Activated naive CD4-positive, alpha-beta T cell (primary cell): ENCODE measurements at places on chromosomes 2 and 18.

GRCh38 chr2:218391202-218391601, 8.5 kb upstream of the CTDSP1 start:
- DNase-seq = no peak

- DNase-seq = no peak
These were observed 93.1 kb downstream of the SLC8A1 start for GRCh38 chr2:40358783-40359182.

GRCh38 chr2:113182471-113183260, 8.9 kb downstream of the PSD4 start:
- no peak for DNase-seq

GRCh38 chr2:179438654-179439053, 174.0 kb upstream of the SESTD1 start:
- DNase-seq = no peak

DNA sequence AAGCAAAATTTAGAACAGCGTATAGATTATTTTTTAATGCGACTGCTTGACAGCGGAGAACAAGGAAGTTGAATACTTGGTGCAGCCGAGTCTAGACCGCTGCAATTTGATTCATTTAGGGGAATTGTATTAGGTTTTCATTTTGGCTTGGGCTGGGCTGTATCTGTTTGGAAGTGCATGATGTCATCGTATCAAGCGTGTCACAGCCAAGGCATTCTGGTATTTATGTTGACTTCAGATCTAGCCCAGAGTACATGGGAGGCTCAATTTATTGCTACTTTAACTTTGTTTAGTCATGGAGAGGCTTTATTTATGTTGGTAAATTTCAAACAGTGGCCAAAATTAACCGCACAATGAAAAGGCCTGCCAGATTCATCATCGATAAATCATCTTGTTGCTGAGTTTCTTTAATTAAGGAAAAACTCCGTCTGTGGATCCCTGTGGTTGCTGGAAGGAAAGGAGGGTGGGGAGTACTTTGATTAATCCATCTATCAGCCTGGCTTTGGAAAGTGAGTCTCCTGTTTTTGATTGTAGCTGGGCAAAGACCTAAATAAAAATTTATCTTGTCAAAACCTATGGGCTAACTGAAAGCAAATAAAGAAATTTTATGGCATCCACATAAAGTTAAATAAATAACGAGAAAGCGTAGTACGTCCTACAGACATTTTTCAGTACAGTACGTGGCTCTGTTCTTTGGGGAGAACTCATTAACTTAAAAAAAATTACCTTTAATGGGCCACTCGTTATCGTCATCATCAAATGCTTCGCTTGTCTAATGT, 230.4 kb upstream of the SPRED2 start:
- no peak for DNase-seq

DNA sequence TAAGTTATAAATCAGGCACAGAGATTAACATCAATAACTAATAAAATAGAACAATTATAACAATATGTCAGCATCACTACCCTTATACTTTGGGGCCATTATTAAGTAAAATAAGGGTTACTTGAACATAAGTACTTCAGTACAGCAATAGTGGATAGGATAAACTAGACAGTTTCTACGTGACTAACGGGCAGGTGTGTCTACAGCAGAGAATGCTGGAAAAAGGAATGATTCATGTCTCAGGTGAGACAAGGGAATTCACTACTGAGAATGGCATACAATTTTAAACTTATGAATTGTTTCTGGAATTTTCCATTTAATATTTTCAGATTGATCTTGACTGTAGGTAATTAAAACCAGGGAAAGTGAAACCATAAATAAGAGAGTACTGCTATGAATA, 5.5 kb downstream of the WDR75 start:
- no peak for DNase-seq

DNA sequence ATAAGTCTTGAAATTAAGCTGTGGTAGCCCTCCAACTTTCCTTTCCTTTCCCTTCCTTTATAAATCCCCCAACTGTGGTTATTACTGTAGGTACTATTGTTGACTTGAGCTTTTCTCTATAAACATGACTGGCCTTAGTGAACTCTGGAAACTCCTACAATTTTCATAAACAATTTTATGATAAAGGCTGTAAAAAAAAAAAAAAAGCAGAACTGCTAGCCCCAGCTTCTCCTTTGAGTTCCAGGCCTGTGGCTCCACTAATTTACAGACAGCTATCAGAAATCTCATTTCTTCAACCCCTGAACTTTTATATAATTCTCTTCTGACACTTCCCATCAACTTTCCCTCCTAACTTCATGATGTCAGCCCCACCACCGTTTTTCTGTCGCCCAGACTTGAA, 174.3 kb downstream of the IKZF2 start:
- no peak for DNase-seq

DNA sequence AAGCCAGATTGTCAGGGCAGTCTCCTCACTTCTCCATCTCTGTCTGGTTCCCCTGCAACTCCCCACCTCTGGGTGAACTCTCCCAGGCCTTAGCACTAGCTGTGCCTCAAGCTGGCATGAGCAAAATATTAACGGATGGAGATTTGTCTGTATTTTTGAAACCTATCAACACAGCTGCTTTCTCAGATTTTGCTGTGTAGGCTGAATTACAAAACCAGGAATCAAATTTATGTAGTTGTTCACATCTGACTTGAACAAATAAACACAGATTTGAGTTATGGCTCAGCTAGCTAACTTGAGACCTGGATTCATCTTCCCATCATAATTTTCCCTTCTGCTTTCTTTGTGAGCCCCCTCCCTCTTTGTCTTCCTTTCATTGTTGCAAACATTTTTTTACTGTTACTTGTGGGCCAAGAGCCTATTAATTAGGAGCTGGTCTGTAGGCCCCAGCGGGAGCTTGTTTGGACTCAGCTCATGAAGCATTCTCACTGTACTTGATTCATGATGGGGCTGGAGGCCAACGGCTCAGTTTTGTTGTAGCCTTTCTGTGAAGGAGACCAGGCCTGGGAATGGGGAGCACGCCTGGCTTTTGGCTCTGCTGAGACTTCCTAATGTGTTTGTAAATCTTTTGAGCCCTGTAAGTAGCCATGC, 164.1 kb upstream of the GATA6 start:
- no peak for DNase-seq

- no peak for DNase-seq
These were observed 1010.0 kb upstream of the CELF4 start for GRCh38 chr18:38575648-38576047.

GRCh38 chr2:79511320-79511951, 1.4 kb upstream of the CTNNA2 start:
- no peak for DNase-seq

GRCh38 chr18:65359479-65359878, 391.3 kb upstream of the CDH7 start:
- no peak for DNase-seq

- no peak for DNase-seq
These were observed 1075.2 kb upstream of the NRXN1 start for GRCh38 chr2:52107124-52107523.

- DNase-seq = no peak
These were observed 9.0 kb downstream of the LRRTM4 start for GRCh38 chr2:77513191-77513590.

- no peak for DNase-seq
These were observed 87.2 kb downstream of the SOWAHC start for GRCh38 chr2:109701362-109701761.

DNA sequence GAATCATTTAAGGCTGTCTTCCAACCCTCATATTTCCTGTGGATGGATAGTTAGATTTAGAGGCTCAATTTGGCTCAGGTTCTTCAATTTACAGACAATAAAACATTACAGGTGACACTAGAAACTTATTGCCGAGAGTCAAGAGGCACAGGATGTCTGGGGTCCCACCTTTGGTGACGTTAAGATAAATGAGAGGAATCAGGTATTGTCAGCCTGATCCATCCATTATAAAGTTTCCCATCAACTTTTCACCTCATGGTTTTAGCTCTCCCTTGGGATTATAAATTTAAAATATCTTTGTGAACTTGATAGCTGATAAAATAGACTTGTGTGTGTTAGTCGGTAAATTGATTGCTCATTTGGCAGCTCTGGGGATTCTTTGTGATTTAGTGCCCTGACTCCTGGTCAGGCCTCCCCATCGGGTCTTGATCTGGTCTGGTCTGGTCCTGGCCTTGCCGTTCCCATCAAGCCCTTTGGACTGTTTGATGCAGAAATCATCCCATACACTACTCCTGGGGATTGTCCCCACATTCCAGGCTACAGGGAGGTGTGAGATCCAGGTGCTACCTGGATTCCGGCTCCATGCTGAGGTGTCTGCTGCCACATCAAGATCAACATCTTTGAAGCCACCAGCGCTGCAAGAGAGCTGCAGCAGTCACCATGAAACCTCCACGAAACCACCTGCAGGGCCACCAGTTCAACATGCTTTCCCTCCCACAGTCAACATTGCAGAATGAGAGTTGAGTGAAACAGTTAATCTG, 130.9 kb downstream of the SH3BP4 start:
- no peak for DNase-seq

DNA sequence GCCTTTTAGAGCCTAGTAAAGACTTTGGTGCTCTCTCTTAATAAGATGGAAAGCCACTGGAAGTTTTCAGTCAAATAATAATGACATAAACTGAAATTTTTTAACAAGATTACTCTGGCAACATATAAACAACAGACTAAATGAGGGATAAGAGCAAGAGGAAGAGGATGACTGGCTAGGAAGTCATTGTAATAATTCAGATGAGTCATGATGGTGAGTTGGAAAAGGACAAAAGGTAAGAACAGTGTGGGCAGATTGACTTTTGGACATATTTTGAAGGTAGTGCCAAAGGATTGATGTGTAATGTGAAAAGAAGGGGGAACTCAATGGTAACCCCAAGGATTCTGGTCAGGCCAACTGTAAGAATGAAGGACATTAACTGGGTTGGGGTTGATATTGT, 310.3 kb downstream of the NOL4 start:
- DNase-seq = no peak

DNA sequence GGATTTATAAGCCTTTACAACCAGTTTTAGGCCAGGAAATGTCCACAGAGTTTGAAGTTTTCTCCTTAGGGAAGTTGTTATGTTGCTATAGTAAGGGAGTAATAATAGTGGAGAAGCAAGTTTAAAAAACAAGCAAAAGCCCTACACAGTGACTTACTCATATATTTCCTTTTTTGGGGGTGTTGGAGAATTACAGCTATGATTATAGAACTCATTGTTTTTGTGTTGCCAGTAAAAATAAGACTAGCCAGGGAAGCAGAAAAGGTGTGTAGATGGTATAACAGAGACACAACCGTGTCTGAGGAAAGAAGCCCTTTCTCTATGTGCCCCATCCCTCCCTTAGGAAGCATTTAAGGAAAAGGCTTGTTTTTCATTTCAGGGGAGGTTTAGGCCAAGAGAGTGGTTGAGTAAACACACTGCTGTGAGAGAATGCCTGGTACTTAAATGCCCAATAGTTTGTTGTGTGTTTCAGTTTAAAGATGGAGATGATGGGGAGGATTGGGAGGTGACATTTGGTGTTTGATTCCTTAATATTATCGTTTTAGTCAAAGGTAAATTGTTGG, 2.3 kb downstream of the VAPA start:
- DNase-seq = no peak

- no peak for DNase-seq
These were observed 8.8 kb downstream of the IAH1 start for GRCh38 chr2:9483107-9483506.

DNA sequence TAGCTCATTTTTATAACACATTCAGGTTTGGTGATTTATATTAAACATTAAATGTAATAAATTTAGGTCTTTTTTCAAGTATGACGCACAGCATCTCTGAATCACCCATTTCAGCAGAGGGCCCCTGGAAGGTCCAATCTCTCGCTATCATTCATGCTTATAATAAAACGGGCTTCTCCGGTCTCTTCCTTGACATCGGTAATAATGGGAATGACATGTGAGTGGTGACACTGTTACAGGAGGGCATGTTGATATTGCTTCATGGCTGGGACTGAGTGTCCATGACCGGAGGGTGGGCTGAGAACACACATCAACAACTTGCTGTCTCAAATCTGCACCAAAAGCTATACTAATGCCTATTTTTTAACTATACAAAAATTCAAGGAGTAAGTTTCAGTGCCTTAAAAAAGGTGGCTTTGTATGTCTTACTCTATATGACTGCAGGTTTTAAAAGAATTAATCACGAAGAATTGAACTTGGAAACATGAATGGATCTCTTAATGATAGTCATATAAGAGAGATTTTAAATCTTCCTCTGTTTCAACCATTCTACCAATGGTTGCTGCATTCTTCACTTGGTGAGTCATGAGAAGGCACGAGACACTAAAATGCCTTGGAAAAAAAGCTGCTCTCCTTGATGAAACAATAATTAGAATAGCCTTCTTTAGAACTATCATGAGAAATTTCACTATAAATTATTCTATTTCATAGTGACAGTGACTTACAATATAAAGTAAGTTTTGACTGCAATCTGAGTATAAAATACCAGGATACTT, 101.9 kb upstream of the NRP2 start:
- DNase-seq = no peak

DNA sequence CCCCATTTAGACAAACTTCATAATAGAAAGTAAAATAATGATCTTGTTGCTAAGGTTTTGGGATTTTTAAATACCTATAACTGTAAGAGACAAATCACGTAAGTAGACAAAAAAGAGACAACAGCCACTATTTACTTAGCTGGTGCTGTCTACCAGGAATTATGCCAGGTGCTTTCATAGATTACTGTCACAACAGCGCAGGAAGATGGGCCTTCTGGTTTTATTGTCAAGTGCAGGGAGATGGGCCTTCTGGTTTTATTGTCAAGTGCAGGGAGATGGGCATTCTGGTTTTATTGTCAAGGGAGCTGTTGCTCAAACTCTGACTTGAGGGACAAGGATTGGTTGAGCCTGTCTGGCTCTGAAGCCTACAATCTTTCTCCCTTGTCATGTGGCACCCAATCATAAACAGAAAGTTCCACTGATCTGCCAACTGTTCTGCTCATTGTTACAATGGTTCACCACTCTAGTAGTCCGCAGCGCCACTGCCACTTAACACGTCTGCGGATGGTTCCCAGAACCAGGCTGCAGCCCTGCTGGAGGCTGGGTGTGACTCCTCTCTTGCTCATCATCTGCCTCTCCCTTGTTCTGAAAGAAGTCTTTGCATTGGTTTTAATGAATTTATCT, 95.0 kb downstream of the RNF144A start:
- no peak for DNase-seq

DNA sequence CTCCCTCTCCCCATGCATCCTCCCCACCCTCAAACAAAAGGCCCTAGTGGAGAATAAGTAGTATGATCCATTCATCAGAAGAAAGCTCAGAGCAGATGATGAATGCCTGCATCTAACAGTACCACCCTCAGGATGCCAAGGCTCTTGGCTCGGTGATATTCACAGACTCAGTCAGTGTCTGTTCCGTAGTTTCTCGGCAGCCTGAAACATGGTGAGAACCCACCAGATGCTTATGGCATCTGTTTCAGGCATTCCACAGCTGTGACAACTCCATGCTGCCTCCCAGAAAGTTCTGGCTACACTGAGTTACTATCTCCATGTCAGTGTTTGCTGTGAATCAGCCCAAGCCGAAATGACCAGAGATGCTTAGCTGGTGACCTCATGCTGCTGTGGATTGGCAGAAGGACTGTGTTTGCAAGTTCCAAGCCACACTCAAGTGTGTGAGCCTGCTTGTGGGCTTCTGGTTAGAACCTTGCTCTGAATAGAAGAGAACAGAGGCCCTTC, 83.9 kb downstream of the WDSUB1 start:
- DNase-seq = no peak

- DNase-seq = no peak
These were observed 126.2 kb downstream of the STRN start for GRCh38 chr2:36839976-36840617.
